ENCODE measurements at places on chromosomes 12 and 14. TPM values are rescaled to one million over a fixed set of nuclear protein-coding genes. Genes with fewer than 3 reads are reported as not detected.

IFI27L2 gene
- total RNA-seq: 11.3 TPM

RNASE3 gene
- total RNA-seq: not detected

SPTLC2 gene
- total RNA-seq: 22.4 TPM

OR6C2 gene
- not detected for total RNA-seq

Data from temporal lobe (tissue), 4 donors.